ENCODE measurements at places on chromosomes 4 and X.

DNA sequence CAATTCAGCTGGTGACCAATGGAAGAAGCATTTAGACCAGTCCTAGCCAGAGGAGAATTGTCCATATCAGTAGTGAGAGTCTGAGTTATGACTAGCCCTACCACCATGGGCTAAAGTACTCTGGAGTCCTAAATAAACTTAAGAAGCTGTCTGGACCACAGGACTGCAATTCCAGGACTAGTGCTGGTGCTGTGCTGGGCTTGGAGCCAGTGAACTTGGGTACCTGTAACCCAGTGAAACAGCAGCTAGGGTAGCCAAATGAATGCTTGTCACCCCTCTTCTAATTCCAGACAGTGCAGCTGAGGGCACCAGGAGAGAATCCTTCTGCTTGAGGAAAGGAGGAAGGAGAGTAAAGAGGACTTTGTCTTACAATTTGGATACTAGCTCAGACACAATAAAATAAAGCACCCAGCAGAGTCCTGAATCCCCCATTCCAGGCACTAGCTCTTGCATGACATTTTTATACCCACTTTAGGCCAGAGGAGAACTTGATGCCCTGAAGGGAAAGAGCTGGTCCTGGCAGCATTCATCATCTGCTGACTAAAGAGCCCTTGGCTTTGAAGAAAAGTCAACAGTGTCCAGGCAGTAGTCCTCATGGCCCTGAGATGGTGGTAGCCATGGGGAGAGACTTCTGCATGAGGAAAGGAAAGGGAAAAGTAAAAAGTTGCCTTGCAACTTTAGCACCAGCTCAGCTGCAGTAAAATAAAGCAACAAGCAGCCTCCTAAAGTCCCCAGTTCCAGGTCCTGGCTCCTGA, 2675.7 kb downstream of the PCDH7 start:
- no peak for DNase-seq

- no peak for DNase-seq
Measured at GRCh38 chr4:8911316-8912088, 39.9 kb upstream of the HMX1 start.

DNA sequence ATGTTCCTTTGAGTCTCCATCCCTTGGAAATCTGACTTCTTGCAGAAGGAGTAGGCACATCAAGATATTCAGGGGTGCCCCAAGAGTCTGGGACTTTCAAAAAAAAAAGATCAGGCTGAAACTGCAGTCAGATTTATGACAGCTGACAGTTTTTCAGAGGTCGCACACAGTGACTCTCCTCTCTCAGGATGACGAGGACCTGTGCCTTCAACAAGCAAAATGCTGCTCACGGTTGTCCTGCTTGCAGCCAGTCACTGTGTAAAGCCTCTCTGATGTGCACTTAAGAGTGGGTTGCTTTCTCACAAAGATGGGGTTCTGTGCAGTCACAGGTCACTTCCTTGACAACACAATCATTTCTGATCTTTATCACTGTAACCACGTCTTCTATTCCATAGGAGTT, 178.2 kb downstream of the PTTG2 start:
- no peak for DNase-seq

DNA sequence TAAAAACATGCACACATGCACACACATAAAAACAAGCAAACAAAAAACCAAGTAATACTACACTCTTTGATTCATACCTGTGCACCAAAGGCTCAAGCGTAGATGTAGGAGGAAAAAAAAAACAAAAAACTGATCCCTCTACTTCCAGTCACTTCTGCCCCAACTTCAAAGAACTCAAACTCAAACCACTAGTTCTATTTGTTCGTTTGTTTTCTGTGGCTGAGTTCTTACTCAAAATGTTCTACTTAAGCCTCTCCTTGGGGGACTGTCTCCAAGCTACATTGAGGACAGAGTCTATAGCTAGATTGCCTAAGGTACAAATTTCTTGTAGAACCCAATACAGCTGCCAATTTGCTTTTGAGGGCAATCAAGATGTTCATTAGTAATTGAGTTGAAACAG, 171.0 kb upstream of the ATOH1 start:
- no peak for DNase-seq
